Hematopoietic multipotent progenitor cell treated with erythropoietin and hydrocortisone succinate and interleukin-3 and kit ligand, for 6 days (in vitro differentiated cells): ENCODE measurements at places on chromosomes 5 and 9.

GRCh38 chr5:36108758-36109460 is 42.2 kb upstream of the UGT3A2 start:
- peak; percentile 4 for DNase-seq

GRCh38 chr5:104628911-104629310 is 1066.3 kb upstream of the NUDT12 start:
- DNase-seq, result peak; percentile 2

GRCh38 chr5:166963596-166963995 is 1327.8 kb upstream of the WWC1 start:
- DNase-seq, result no peak

GRCh38 chr5:179595916-179596315 is 27.6 kb downstream of the HNRNPH1 start:
- no peak for DNase-seq

DNA sequence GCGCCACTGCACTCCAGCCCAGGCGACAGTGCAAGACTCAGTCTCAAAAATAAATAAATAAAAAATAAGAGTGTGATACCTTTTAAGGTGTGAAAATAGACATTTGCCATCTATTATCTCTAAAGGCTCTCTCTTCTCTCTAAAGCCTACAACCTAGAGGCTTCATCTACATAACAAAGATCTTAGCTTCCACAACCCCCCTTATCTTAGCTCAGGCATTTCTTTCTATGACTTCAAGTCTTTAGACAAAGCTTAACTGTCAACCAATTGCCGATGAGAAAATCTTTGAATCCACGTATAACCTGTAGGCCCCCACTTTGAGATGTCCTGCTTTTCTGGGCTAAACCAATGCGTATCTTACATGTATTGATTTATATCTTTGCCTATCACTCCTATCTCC is 64.9 kb upstream of the ADAMTS19 start:
- DNase-seq, result no peak

- DNase-seq, result peak; percentile 22
These were observed 35.7 kb upstream of the EGFL7 start for GRCh38 chr9:136626740-136627642.

- DNase-seq, result no peak
These were observed 245.4 kb upstream of the NREP start for GRCh38 chr5:112002376-112002775.

GRCh38 chr9:3906437-3907213 is 380.8 kb upstream of the RFX3 start:
- DNase-seq, result no peak

GRCh38 chr9:71768388-71769174 is at the start of gene CEMIP2:
TSS of gene CEMIP2 (minus strand) at chr9:71768513. CDS start at chr9:71750373, 18,140 bp downstream.
- peak; percentile 91 for DNase-seq

- DNase-seq, result no peak
These were observed 49.5 kb downstream of the DAB2IP start for GRCh38 chr9:121700832-121701419.

DNA sequence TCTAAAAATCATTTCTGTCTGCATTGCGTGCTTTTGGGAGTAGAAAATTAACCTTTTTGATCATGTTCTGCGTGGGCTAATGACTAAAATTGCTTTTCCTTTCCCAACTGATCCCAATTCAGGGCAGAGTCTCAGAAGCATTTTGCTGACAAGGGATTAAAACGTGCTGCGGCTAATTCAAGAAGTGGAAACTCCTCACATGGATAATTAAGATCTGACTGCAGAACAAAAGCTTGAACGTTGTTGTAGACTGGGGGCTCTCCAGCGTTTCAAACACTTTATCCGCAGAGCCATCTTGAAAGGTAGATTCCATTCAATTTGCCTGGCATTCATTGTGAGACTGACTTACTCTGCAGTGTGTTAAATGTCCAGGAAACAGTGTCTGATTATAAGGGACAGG is 485.3 kb upstream of the DMAC1 start:
- DNase-seq, result no peak

GRCh38 chr5:144503123-144503522 is 332.4 kb downstream of the KCTD16 start:
- DNase-seq, result no peak

DNA sequence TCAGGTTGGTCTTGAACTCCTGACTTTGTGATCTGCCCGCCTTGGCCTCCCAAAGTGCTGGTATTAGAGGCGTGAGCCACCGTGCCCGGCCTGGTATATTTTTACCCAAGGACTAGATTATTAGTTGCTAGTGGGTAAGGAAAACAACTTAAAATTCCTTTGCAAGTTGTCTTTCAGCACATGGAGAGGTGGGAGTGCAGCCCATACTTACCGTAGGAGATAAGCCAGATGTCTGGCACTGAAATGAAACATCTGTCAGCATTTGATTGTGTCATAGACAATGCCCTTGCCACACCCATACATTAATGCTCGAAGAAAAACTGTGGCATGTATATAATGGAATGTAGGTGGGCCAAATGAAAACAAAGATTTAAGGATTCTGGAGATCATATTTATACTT is 36.6 kb upstream of the ANKH start:
- DNase-seq, result peak; percentile 75
